ENCODE measurements at places on chromosomes 3 and 15.
A peak's percentile ranks its signal among the peaks of the same experiment; 100 is the strongest.

- DNase-seq = no peak
Measured at GRCh38 chr3:65689436-65689835, 349.3 kb downstream of the MAGI1 start.

- no peak for DNase-seq
Measured at GRCh38 chr3:176174060-176174459, 1023.2 kb downstream of the TBL1XR1 start.

DNA sequence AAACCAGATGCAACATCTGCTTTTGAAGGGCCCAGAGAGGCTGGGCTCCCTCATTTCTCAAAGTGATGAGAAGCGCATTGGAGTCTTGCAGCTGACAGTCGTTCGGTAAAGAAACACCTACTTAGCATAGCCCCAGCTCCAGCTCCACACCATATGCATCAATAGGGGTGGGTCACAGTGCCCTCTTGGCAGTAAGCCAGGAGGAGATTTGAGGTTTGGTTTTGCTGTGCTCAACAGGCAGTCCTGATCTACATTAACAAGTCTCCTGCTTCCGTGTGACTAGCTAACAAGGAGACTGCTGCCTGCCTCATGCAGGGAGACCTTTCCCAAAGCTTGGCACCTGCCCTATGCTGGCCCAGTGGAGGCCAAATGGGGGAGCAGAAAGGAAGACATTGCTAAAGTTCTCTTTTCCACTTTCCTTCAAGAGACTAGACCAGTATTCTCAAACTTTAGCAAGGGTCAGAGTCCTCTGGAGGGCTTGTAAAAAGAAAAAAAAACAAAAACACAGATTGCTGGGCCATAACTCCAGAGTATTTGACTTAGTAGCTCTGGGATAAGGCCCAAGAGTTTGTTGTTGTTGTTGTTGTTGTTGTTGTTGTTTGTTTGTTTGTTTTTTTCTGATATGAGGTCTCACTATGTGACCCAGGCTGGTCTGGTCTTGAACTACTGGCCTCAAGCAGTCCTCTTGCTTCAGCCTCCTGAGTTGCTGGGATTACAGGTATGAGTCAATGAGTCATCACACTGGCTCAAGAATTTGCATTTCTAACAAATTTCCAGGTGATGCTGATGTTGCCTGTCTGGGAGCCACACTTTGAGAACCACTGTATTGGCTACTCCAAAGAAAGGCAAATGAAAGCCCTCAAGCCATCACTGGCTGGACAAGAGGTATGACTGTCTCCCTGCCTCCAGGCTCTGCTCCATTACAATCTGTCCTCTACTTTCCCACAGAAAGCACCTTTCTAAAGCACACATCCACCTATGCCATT, 294.9 kb downstream of the RORA start:
- no peak for DNase-seq

- no peak for DNase-seq
Measured at GRCh38 chr3:111210866-111211564, 139.4 kb downstream of the NECTIN3 start.

GRCh38 chr15:64970698-64971097, 19.0 kb downstream of the SPG21 start:
- DNase-seq = no peak

DNA sequence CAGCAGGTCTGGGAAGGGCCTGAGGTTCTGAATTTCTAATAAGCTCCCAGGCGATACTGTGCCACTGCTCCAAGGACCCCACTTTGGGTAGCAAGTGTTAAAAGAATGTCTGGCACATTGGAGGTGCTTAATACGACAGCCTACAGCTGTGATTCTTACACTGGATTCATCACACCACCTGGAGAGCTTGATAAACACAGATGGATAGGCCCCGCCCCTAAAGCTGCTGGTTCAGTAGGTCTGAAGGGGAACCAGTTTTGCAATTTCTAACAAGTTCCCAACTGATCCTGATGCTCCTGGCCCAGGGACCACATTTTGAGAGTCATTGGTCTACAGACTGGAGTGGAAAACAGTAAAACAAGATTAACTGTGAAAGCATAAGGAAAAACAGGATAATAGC, 124.8 kb upstream of the ST8SIA2 start:
- no peak for DNase-seq

DNA sequence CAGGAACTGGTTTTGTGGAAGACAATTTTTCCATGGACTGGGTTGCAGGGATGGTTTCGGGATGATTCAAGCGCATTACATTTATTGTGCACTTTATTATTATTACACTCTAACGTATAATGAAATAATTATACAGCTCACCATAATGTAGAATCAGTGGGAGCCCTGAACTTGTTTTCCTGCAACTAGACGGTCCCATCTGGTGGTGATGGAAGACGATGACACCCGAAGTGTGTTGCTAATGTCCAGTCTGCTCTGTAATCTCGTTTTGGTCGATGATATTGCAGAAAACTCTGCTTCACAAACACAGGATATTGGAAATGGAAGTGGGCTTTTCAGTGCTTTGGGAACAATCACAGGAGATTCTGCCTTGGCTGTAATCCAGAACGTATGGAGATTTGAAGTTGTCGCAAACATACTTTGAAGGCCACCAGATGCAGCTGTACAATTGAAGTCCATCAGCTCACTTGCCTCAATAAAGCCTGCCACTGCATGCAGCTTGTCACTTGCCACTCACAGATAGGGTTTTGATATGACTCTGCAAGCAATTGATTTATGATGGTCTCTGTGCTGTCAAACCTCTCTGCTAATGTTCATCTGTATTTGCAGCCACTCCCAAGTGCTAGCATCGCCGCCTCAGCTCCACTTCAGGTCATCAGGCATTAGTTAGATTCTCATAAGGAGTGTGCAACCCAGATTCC, 141.7 kb downstream of the TJP1 start:
- no peak for DNase-seq

GRCh38 chr3:46481636-46482035, 16.1 kb upstream of the RTP3 start:
- no peak for DNase-seq

GRCh38 chr3:105979961-105980360, 111.1 kb upstream of the CBLB start:
- DNase-seq = no peak

GRCh38 chr15:56307180-56307579, 58.0 kb upstream of the TEX9 start:
- DNase-seq = no peak

DNA sequence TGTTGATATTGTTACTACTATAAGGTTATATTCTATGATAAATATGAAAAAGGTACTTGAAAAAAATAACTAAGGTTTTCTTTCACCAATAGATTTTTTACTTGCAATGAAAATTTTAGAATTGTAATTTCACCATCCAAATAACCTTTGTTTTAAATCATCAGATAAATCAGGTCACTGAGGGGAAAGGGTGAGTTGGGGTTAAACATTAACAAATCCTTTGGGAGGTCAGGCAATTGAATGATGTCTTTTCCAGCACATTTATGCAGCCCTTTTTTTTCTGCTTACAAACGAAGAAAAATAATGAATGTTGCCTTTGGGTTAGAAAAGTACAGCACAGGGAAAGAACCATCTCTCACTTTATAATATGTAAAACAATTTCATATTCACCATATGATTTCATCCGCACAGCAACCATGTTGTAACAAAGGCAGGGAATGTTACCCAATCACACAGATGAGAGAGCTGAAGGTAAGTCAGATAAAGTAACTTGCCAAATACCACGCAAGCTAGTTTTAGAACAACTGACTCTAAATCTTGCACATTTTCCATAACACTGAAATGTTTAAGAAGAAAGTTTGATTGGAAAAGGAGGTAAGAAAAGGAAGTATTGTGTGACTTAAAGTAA, 151.3 kb downstream of the FGF12 start:
- DNase-seq = no peak

DNA sequence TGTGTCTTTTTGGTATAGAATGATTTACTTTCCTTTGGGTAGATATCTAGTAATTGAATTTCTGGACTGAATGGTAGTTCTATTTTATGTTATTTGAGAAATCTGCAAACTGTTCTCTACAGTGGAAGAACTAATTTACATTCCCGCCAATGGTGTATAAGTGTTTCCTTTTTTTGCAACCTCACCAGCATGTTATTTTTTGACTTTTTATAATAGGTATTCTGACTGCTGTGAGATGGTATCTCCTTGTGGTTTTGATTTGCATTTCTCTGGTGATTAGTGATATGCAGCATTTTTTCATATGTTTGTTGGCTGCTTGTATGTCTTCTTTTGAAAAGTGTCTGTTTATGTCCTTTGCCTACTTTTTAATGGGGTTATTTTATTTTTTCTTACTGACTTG, 607.2 kb downstream of the OTOL1 start:
- DNase-seq = no peak

GRCh38 chr3:54905920-54906319, 21.9 kb downstream of the LRTM1 start:
- no peak for DNase-seq

DNA sequence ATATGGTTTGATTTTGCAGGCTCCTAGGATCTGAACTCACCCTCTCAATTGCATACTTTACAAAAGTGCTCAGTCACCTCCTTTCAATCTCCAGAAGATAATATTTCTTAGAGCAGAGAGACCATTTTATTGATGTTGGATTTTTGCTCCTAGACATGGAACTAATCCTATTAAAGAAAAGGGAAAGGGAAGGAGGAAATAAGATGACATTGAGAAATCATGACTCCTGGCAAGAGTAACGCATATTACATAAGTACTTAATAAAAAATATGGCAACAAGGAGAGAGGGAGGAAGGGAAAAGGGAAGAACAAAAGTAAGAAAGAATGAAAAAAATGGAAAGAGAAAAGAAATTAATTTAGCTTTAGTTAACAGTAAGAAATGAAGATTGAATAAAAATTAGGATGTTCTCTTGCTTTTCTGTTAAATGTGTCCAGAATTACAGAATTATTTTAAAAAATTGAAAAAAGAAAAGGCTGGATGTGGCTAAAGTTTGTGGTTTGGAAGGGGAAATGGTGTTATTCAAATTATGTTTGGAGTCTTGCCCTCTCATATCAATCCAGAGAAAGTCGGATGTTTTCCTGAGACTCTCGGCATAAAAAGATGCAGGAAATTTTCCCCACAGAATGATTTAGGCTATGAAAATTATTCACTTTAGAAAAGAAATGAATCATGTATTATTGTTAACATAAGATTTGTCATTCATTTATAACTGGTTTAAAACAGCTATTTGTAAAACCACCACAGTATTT, 474.0 kb downstream of the FGF12 start:
- no peak for DNase-seq

GRCh38 chr3:10204921-10205320, 40.2 kb downstream of the IRAK2 start:
- DNase-seq = no peak

DNA sequence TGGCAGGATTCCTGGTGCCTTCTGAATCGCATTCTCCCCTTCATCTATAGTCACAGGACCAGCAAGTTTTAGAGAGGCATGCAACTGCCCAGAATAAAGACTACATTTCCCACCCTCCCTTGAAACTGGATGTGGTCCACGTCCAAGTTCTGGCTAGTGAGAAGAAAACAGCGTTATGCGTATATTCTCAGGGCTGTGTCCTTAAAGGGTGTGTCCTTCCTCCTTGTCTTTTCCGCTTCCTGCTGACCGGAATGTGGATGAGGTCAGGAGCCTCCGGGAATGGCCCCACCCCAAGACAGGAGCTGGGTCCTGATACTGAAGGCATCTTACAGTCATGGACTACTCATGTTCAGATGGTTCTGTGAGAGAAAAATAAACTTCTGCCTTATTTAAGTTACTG, 20.2 kb downstream of the CHST2 start:
- DNase-seq = no peak

- peak; percentile 22 for DNase-seq
Measured at GRCh38 chr3:52471371-52472238, 16.2 kb downstream of the NISCH start.

- DNase-seq = no peak
Measured at GRCh38 chr15:71293723-71294122, 178.5 kb downstream of the THSD4 start.

DNA sequence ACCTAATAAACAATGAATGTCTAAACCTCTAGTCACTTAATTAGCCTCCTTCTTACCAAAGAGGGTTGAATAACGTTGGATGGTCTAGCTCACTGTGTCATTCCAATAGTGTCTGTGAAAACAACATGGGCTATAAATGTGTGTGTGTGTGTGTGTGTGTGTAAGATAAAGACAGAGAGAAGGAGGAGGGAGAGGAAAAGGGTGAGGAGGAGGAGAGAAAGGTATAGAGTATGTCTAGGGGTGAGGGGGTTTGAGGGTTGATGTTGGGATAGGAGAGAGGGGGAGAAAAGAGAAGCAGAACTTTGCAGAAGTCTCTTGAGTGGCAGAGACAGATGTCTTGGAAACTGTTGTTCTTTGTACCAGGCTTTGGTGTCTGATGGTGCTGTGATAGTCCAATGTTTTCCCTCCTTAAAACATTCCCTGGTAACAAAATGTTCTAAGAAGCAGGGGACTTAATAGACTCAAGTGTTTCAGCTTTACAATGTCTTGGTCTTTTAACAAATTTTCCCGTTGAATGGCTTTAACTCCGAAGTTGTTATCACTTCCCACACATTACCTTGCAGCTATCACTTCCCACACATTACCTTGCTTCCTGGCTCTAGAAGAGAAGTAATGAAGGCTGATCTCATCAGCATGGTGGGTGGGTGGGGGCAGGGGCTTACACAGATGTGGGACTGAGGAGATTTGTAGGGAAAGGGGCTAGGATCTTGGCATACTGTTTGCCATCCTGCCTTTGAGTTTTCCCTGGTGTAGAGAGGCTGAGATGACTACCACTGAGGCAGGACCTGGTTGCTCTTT, 57.8 kb upstream of the ETV5 start:
- DNase-seq = no peak

- DNase-seq = peak; percentile 10
Measured at GRCh38 chr3:9224490-9224889, 25.0 kb downstream of the SRGAP3 start.

DNA sequence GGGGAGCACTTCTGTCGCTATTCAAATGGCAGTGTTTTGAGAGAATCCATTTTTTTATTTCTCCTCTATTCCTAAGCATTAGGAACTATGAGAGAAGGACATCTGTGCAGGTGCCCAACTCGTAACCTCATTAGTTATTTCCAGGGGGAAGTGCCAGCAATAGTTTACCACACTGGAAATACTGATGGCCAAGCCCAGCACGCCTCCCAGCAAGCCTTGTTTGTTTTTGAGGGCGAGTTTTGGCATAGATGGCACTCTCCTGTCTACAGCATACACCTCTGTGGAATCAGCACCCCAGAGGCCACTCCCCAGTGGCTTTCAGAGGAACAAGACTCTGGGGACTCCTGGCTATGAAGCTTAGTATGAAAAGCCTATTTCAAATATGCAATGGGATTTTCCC, 36.6 kb downstream of the FAN1 start:
- DNase-seq = no peak

- no peak for DNase-seq
Measured at GRCh38 chr15:92326236-92326635, 67.4 kb upstream of the ST8SIA2 start.
